ENCODE measurements at places on chromosomes 4 and X.

DNA sequence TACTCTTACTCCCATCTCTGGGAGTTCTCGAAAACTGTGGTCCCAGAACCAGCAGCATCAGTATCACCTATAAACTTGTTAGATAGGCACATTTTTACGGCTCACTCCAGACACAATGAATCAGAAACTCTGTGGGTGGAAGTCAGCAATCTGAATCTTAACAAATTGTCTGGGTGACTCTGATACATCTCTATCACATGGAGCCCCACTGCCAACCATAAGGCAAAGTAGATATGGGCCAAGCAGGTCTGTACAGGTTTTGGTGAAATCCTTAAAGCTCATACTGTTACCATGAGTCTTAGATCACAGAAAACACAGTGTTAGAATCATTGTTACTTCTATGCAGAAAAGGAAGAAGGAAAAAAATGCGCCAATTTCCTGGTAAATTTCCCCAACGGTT is 122.5 kb upstream of the HCCS start:
- no peak for DNase-seq

- no peak for DNase-seq
These were observed 62.5 kb upstream of the TMEM164 start for GRCh38 chrX:109940411-109940810.

DNA sequence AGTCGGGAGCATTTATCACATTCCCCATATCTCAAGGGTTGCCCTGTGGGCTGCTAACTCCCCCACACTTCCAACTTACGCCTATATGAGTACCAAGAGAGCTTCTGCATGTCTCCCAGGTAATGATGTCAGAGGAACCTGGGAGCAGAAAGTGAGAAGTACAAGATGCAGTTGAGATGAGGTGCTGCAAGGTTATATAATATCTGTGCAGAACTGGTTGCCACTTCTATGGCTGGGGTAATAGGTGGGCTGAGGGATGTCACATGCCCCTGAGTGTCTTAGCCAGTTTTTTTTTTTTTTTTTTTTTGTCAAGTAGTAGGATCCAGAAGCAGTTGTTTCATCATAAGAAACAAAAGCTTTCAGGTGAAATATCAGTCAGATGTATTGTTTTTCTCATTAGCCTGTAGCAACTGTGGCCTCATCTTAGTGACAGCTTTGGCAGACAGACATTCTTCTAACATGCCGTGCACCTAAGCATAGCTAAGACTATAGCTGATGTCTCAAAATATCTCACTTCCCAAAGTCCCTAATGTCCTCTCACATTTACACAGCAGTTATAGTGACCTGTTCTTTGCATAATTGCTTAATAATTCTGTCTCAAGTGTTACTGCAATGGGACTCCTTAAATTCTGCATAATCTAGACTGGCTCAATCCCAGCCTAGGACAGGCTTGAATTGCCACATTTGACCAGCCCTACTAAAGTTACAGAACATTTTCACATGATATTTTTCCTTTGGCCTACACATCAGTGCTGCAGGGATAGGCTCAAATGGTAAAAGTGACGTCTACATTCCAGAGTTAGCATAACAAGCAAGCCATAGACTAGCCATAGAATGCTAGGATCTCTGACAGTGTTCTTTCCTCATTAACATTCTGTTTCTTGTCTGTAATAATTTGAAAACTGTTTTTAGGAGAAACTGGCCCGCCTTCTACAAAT is 17.9 kb upstream of the MAOB start:
- DNase-seq: no peak

- no peak for DNase-seq
These were observed 36.2 kb downstream of the KDM5C start for GRCh38 chrX:53188763-53189162.

DNA sequence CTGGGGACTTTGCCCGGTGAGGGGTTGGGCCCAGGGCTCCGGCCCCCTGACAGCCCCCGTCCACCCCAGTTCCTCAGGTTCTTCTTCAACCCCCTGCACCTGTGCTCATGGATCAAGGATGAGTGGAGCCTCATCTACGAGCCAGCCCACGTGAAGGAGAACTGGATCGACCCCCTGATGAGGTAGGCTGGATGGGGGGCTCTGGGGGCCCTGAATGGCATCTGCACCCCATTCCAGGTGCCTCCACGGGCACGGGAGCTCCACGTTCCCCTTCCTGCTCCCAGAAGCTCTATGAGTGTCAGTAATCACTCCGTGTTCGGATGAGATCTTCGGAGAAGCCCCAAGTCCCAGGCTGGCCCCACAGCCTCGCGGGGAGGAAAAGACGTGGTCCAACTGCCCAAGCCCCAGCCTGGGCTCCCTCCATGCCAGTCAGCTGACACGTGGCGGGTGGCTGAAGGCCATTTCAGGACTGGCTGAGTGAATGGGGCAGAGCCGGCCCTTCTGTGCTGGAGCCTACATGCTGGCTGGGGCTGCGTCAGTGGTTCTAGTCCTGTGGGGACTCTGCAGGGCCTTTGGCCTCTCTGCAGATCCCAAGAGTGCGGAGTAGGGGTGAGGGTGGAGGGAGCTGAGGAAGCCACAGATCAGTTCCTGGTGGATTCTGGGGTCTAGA is 24.4 kb downstream of the CFAP99 start:
- no peak for DNase-seq

- no peak for DNase-seq
These were observed 15.9 kb upstream of the MAP9 start for GRCh38 chr4:155392481-155393184.

GRCh38 chrX:6574762-6575161 is 39.8 kb upstream of the VCX3A start:
- no peak for DNase-seq

GRCh38 chrX:9498236-9498635 is 33.4 kb downstream of the TBL1X start:
- DNase-seq: no peak

DNA sequence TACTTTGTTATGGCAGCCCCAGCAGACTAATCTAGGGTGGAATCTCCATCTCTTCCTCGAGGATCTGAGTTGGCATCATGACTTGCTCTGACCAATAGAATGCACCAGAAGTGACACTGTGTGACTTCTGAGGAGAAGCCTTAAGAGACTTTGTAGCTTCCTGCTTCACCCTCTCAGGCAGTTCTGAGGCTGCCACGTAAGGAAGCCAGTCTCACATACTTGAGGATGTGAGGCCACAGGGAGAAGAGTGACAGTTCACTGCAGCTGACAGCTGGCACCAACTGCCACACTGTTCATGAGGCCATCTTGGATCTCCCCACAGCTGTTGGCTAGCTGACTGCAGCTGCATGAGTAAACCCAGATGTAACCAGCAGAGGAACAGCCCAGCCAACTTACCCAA is 29.3 kb upstream of the BCOR start:
- DNase-seq: no peak

GRCh38 chr4:57418133-57418532 is 307.9 kb upstream of the IGFBP7 start:
- DNase-seq: no peak

- DNase-seq: no peak
These were observed 614.7 kb upstream of the EPHA5 start for GRCh38 chr4:66284991-66285451.

GRCh38 chr4:26288355-26288909 is 32.4 kb upstream of the RBPJ start:
- no peak for DNase-seq

DNA sequence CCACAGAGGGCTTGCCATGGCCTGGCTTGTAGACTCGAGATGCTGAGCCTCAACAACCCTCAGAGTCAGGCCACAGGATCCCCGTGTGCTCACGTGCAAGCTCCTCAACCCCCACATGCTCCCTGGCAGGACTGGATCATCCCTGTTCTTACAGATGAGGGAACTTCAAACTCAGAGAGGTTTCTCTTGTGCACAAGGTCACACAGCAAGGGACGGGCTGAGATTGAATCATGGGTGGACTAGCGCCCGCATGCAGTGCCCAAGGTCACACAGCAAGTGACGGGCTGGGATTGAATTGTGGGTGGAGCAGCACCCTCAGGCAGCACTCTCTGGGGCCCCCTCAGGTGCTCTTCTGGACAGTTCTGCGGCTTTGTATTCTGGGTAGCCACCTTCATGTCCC is 60.6 kb upstream of the AFAP1 start:
- DNase-seq: no peak

DNA sequence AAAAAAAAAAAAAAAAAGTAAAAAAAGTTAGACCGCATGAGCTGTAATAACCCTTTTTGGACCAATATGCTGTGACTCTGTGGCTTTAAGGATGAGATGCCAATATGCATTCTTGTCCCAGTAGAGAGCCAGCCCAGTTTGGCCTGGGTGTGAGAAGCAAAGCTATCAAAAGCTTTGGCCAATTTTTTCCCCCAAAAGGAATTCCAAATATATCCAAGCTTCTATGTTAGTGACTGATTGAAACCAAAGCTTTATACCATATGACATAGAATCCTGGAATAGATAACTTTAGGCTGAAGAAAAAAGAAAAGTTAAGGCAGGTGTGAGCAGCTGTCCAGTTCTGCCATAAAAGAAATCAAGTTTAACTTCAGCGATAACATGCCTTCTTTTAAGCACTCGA is 30.5 kb upstream of the RBPJ start:
- no peak for DNase-seq

- DNase-seq: no peak
These were observed 200.4 kb downstream of the ARAP2 start for GRCh38 chr4:36043901-36044300.

DNA sequence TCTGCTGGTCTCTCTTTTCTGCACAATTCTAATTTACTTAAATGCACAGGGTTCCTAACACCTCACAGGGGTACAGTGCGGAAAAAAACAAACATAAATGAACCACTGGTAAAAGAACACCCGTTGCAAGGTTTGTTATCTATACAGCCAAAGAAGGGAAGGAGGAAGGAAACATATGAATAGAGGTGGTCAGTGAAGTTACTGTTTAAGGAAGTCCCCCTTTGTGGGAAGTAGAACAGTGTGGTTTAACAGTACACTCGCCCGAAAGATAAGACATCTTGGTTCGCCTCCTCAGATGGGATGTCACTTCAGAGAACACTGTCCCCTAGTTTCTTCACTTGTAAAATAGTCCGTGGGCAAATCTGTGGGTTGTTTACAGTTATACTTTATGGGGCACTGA is 57.5 kb downstream of the TEC start:
- DNase-seq: no peak

DNA sequence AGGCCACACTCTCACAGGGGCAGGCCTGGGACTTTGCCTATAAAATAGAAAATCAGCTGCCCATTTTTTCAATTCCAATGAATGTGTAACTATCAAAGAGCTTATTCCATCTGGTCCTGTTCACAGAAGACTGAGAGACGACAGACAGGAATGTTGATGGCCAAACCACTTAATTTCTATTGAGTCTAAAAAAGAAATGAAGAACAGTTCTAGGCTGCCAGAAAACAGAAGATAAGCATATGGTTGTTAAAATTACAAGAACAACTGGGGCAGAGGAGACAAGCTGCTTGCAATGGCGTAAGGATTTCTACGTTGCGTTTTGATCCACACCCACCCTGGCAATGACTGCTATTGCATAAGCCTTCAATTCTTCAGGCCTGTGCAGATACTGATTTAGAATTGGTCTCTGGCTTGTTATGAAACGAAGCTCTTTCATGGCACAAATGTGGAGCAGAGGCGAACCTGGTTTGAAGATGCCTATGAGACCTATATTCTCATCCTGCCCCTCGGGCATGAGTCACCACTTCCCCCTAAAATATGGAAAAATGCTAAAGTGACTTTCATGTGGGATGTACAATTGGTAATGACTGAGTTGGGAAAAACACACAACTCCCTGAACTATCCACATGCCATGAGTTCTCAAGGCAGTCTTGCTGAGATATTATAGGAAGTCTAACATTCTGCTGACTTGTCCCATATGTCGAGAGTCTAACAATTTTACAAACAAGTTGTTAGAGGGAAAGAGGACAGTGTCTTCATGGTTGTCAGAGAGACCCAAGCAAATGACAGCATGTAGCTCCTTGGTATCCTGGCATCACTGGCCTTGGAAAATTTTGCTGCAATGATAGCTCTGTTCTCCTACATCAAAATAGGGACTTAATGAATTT is 37.9 kb upstream of the SORBS2 start:
- no peak for DNase-seq

- no peak for DNase-seq
These were observed 71.0 kb downstream of the RAPGEF2 start for GRCh38 chr4:159173886-159174285.

GRCh38 chrX:65781845-65782244 is 114.4 kb downstream of the MSN start:
- DNase-seq: no peak

GRCh38 chrX:153781428-153782047 is 697 bp downstream of the SRPK3 start:
- no peak for DNase-seq

Data from T follicular helper cell (primary cell).